Activated T-helper 9 cell treated with anti-CD3 and anti-CD28 coated beads, Interleukin-2, amount 50 U/mL, for 16 hours (primary cell): ENCODE measurements at places on chromosomes 5 and 9.

GRCh38 chr5:777756-778161 is 6.8 kb downstream of the ZDHHC11B start:
- no peak for DNase-seq

GRCh38 chr5:5540065-5540464 is 117.6 kb downstream of the ICE1 start:
- DNase-seq, result no peak

- DNase-seq, result no peak
Observed at GRCh38 chr9:31677415-31677814, 707.0 kb upstream of the ACO1 start.

DNA sequence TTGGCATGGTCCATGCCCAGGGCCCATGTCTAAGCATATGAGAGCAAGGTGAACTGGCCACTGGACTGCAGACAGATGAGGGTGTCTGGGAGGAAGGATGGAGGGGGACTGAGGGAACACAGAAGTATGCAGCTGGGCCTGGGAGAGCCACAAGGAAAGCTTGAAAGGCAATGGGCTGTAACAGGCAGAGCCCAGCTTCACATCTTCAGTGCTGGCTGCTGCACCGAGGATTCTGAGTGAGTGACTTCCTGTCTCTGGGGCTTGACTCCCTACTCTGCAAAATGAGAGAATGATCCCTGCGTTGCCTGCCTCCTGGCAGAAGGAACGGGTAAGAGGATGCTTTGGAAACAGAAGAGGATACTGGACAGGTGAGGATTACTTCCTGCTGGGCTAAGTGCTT is 29.0 kb downstream of the COL15A1 start:
- DNase-seq, result no peak

- no peak for DNase-seq
Observed at GRCh38 chr9:111113712-111114111, 75.4 kb upstream of the LPAR1 start.

- DNase-seq, result no peak
Observed at GRCh38 chr9:126688617-126689016, 74.9 kb downstream of the LMX1B start.

- no peak for DNase-seq
Observed at GRCh38 chr9:22157828-22158227, 148.7 kb upstream of the CDKN2B start.

GRCh38 chr5:38938424-38938823 is 92.6 kb downstream of the OSMR start:
- DNase-seq, result no peak

DNA sequence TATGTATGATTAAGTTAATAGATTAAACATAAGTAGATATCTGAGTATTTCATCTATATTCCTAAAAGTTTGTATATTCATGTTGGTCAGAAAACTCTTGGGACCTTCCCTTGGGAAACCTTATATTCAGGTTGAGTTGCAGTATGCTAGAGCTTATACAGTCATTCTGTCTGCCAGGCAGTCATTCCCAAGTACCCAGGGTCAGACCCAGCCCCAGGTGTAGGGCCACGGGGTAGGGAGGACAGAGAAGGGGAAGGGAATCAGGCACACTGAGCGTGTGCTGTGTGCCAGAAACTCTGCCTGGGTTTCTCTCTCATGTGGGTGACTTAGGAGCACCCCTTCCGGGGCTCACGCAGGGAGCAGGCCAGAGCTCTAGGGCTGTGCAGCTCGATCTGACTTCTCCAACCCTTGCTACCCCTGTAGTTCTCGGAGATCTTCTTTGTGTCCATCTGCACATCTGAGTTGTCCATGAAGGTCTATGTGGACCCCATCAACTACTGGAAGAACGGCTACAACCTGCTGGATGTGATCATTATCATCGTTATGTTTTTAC is 28.2 kb downstream of the CATSPER3 start:
- DNase-seq, result no peak

GRCh38 chr9:131475956-131476776 is 26.6 kb upstream of the POMT1 start:
- no peak for DNase-seq

- DNase-seq, result no peak
Observed at GRCh38 chr5:72015103-72015548, 92.1 kb upstream of the MAP1B start.

GRCh38 chr5:126462239-126463014 is 39.2 kb downstream of the GRAMD2B start:
- DNase-seq, result no peak

DNA sequence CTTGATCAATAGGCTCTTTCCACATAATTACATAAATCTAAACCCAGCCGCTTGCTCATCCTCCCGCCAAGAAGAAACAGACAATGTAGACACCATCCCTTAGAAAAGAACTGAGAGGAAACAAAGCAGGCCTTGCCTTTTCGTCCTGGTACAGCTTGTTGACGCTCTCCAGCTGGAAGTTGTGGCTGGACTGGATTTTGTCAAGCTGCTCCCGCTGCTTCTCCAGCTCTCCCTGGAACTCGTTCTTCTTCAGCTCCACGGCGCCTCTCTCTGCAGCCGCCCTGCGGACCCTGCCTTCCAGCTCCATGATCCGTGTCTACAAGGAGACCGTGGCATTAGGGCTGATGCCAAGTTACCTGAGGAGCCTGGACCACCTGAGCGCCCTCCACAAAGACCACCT is 22.1 kb downstream of the GOLM1 start:
- no peak for DNase-seq

DNA sequence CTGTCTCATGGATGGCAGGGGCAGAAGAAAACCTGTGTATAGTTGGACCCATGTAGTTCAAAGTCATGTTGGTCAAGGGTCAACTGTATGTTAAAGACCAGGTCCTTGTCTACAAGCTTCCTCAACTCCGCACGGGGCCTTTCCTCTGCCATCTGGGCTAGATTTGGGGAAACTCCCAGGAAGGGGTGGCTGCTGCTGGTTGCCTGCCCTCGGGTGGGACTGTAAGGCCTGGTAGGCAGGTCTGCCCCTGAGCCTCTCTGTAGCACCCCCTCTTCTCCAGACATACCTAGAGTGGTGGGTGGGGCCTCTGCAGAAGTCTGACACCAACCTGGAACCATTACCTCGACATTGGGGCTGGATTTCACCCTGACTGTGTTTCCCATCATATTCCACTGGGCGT is 15.2 kb downstream of the ENHO start:
- no peak for DNase-seq

- peak; percentile 28 for DNase-seq
Observed at GRCh38 chr5:80959768-80960442, at the start of gene RASGRF2. RASGRF2 (plus strand) TSS chr5:80960363; CDS start chr5:80960739, 376 bp downstream.

GRCh38 chr5:7916171-7916804 is 47.3 kb downstream of the MTRR start:
- DNase-seq, result no peak

- no peak for DNase-seq
Observed at GRCh38 chr9:2616692-2617377, 4.8 kb upstream of the VLDLR start.

- no peak for DNase-seq
Observed at GRCh38 chr9:93459432-93459847, 6.1 kb upstream of the FAM120AOS start.

DNA sequence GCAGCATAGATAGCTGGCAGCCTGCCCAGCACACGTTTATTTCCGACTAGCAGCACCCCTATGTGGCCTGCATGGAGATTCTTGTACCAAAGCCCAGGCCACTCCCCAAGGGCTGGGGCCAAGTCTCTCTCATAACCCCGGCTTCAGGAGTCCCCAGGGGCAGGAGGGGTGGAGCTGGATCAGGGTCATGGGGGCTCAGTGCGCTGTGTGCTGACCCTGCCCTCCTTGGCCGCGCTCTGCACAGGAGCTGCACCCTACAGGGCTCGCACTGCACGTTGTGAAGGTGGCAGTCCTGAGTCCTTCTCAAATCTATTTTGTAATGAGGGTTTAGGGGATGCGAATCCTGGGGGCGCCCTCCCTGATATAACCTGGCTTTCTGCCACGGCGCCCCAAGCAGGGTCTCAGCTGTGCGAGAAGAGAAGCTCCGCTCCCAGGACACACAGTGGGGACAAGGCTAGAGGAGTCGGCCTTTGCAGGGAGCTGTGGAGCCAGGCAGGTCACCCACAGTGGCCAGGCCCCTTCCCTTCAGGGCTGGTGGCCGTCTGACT is 28.6 kb downstream of the NKD2 start:
- DNase-seq, result no peak

DNA sequence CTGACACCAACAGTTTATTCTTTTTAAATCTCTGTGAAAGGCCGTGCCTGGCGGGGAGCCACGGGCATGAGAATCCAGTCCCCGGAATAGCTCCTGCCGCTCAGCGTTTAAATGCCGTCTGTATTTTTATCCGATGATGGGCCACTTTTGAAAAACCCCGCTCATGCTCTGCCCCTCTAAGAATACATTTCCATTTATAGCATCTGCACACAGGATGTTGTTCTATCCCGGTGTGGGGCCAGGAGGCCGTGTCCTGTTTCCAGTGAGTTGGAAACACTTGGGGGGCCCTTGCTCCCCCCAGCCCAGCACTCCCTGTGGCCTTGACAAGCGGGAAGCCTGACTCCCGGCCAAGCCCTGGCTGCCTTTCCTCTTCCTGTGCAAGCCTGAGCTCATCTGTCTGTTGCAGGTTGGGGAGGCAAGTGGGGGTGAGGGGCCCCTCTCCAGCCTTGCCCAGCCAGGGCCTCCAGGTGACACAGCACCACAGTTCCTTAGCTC is 39.0 kb downstream of the ERGIC1 start:
- no peak for DNase-seq

DNA sequence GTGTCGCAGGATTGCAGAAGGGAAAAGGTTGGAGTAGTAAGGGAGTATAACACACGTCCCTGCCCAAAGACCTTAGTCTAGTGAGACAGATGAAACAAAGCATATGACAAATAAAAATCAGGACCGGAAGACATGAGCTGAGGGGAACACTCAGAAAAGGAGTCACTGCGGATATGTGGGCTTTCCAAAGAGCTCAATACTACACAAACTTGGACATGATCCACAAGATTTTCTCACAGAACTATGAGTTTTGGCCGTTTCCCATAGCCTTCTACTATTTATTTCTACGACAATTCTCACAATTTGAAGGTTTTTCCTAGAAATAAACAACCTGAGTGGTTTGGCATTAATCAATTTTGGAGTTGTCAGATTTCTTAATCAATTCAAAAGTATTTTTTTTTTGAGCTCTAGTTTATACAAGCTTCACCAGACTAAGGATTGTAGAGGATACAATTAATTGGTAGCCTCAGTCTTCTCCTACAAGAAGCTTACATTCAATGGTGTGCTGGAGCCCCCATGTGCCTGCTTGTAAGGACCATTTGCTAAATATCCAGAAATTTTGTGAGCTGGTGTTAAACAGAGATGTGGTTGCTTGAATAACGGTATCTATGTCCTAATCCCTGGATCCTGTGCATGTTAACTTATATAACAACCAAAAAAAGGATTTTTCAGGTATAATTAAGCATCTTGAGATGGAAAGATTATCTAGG is 91.4 kb downstream of the ADAMTS12 start:
- no peak for DNase-seq

GRCh38 chr5:180009581-180009980 is 62.0 kb downstream of the RNF130 start:
- no peak for DNase-seq

- DNase-seq, result no peak
Observed at GRCh38 chr9:27750566-27750965, 177.3 kb upstream of the C9orf72 start.

DNA sequence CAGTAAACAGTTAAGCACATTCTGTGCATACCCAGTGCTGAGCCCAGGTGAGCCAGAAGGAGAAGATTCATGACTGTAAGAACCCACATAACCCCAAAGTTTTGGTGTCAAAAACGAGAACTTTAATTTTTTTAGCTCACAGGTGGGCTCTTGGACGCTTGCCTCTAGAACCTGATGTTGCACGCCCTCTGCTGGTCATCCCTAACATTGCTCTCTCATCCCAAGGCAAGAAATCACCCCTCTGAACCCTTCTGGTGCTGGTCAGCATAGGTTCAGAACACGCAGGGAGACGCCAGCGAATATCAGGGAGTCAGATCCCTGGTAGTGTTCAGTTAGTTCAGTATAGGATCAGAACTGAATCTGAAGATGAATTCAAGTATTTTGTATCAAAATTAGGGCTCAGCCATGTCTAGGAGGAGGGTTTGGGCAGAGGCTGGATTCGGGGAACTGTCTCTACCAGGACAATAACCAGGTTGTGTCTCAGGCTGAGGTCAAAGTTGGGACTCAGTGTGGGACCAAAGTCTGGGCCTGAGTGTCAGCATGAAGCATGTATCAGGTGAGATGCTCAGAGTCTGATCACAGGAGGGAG is 4.1 kb upstream of the DNAJB5 start:
- DNase-seq, result peak; percentile 50

- DNase-seq, result no peak
Observed at GRCh38 chr9:37706290-37706689, 47.3 kb upstream of the TRMT10B start.

DNA sequence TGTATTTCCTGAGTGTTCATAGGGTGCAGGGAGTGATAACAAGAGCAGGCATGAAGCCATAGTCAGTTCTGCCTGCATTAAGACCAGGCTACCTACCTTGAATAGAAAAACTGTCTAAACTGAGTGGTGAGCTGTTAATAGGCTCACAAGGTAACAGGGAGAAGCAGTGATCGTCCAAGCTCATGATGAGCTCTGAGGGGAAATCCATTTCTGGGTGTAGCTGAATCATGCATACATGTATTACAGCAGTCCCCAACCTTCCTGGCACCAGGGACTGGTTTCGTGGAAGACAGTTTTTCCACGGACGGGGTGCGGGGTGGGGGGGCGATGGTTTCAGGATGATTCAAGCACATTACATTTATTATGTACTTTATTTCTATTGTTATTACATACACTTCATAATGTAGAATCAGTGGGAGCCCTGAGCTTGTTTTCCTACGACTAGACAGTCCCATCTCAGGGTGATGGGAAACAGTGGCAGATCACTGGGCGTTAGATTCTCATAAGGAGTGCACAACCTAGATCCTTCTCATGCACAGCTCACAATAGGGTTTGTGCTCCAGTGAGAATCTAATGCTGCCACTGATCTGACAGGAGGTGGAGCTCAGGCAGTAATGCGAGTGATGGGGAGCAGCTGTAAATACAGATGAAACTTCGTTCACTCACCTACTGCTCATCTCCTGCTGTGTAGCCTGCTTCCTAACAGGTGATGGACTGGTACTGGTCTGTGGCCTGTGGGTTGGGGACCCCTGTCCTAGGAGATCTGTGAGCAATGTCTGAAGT is 100.0 kb upstream of the IL6ST start:
- DNase-seq, result peak; percentile 43

DNA sequence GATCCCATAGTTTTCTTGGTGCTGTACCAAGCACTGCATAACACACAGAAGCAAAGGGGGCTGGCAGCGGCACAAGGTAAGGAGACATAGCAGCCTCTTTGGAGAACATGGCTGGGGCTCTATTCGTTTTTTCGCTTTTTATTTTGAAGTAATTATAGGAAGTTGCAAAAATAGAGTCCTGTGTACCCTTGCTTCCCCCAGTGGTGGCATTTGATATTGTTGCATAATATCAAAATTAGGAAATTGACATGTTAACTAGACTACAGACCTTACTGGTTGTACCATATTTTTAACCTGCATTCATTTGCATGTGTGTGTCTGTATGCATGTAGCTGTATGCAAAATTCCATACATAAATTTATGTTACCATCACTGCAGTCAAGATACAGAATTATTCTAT is 6.6 kb upstream of the UBQLN1 start:
- no peak for DNase-seq
